ENCODE measurements at places on chromosomes 4 and X.

GRCh38 chr4:153452658-153453378 is 13.3 kb upstream of the TMEM131L start:
- no peak for DNase-seq

DNA sequence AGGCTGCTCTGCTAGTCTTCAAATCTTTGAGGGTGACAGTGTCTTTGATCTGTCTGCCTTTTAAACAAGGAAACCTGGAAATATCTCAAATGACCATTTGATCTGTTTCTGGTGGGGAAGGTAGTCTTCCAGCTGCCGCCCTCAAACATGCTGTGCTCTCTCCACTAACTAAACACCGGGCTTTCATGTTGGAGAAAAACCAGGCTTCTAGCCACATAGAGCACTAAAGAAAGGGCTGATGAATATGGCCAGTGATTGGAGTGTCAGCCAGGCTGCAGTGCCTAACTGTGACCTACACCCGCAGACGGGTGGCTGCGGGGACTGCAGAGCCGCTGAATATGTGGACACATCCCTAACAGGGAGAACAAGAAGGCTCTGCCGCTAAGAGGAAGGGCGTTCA is 85.9 kb downstream of the UNC5C start:
- DNase-seq, result no peak

GRCh38 chrX:110417128-110417527 is 58.5 kb downstream of the RTL9 start:
- DNase-seq, result no peak

DNA sequence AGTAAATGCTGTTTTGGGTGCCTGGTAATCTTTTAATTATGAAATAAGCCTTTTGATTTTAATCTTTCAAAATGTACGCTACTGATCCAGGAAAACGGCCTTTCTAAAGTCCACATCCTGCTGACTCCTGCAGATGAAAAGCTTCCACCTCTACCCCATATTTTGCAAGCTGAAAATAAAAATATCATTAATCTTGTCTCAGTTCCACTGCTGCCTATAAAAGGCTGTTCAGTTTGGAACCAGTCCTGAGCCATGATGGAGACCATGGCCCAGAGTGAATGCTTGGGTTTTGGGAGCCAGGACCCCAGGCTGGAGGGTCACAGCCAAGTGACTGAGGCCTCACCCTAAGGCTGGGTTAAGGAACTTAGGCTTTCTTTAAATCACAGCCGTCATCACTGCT is 110.8 kb downstream of the AFF1 start:
- no peak for DNase-seq

GRCh38 chrX:140733766-140734342 is 24.3 kb downstream of the LINC00632 start:
- no peak for DNase-seq

DNA sequence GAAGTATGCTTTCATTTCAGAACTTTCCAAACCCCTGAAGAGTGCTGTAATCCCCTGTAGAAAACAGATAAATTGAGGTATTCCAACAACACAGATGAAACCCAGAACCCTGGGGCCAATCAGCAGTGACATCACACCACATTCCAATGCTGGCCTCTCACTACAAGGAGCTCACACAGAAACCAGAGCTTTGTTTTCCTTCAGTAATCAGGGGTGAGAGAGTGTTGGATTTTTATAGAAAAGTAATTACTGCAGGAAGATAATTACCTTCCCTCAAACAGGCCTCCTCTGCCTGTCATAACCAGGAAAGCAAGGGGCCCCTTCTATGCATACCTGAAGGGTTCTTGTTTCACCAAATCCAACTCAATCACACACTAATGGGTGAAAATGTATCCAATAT is 246.2 kb downstream of the SCFD2 start:
- no peak for DNase-seq

DNA sequence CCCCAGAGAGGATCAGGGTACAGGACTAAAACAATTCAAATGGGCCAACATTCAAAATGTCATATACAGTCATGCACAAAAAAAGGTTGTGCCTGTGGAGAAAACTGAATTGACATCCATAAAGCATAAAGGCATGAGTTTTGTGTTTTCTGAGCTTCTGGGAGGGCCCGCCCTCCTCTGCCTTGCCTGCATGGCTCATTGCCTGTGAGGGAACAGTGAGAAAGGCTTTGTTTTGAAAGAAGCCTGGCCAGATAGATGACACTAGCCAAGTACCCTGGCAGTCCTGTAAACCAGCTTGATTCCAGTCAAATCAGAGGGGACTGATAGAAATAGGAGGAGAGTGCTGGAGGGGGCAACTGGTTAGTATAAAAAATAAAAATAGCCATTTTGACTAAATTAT is 194.3 kb downstream of the KIT start:
- DNase-seq, result no peak
